ENCODE measurements at places on chromosomes 12 and 14.

DNA sequence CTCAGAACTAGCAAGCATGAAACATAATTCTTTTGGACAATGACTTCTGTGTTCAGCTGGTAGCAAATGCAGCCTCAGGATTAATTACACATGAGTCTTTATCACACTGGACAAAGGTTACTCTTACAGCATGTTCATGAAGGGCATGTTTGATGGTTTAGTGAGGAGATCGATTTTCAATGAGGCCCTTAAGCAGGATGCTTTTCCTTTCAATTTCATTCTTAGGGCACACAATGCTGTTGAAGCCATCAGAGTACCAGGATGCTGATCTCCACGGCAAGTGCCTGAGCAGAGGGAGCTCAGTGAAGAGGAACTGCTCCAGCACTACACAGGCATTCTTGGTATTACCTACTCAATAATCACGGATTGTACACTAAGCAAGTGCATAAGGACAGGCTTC lies 542.0 kb downstream of the SNAPC1 start:
- DNase-seq, result no peak

DNA sequence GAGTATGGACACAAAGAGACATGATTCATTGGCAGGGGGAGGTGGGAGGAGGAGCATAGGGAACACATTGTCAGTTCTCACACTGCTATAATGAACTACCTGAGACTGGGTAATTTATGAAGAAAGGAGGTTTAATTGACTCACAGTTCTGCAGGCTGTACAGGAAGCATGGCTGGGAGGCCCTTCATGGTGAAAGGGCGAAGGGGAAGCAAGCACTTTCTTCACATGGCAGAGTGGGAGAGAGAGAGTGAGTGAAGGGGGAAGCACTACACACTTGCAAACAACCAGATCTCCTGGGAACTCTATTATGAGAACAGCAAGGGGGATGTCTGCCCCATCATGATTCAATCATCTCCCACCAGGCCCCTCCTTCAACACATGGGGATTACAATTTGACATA lies 391.8 kb downstream of the BMP4 start:
- no peak for DNase-seq

DNA sequence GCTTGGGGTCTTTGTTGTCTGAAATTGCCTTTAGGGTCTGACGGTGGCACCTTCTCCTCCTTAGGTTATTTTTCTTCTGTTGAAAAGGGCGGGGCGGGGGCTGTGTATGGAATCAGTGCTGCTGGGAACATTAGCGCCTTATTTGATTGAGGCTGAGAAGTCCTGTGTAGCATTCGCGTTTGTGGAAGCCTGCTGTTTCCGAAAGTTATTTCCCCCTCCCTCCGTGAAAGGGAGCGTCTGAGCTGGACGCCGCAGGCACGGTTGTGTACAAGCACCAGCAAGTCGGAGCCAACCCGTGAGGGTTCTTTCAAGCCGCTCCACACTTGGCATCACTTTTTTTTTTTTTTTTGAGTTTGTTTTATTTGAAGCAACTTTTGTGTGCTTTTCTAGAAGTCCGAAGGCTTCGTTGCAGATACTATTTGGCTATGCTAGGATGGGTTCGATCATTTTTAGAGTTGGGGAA lies 1.1 kb downstream of the SYNE2 start:
- no peak for DNase-seq

DNA sequence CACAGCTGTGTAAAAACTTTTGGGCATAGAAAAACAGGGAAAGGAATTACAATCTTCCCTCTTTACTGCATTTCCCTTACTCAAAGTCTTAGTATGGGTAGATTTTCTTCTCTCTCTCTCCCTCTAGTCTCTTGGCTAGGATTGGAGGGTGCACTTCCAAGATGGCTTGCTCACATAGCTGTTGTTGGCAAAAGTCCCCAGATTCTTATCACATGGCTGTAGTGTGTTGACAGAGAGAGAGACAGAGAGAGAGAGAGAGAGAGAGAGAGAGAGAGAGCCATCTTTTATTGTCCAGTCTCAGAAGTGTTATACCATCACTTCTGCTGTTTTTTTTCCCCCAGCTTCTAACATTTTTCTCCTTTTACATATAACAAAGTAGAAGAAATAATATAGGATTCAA lies 6.3 kb upstream of the OR4E2 start:
- no peak for DNase-seq

GRCh38 chr12:100474617-100475016 lies 951 bp downstream of the NR1H4 start:
- DNase-seq, result no peak

GRCh38 chr14:100589071-100589759 lies 2.0 kb upstream of the BEGAIN start:
- DNase-seq, result no peak

GRCh38 chr12:68844788-68845695 lies 37.1 kb downstream of the MDM2 start:
- no peak for DNase-seq

GRCh38 chr12:5478081-5478706 lies 46.3 kb downstream of the NTF3 start:
- no peak for DNase-seq

DNA sequence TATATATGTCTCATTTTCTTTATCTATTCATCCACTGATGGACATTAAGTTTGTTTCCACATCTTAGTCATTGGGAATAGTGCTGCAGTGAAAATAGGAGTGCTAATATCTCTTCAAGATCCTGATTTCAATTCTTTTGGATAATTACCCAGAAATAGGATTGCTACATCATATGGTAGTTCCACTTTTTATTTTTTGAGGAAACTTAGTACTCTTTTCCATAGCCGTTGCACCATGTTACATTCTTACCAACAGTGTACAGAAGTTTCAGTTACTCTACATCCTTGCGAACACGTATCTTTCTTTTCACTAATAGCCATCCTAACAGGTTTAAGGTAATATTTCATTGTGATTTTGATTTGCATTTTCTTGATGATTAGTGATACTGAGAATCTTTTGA lies 29.8 kb downstream of the TESPA1 start:
- no peak for DNase-seq

- DNase-seq, result no peak
Observed at GRCh38 chr14:59093902-59094301, 94.6 kb upstream of the DAAM1 start.

DNA sequence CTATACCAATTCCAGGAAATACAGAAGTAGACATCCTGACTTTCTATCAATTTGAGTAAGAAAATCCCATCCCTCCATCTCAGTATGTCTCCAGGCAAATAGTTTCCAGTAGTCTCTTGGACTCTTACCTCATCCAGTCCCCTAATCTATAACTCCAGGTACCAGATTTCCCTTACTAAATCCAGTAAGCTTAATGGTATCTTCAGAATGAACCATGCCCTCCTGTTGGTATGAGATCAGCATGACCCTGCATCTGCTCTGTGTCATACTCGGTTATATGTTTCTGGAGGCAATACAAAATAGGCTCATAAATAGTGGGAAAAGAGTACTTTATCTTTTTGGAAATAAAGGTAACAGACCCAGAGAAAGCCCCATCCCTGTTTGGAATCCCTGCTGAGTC lies 18.4 kb downstream of the PIGH start:
- no peak for DNase-seq
